ENCODE measurements at places on chromosomes 12 and 14. TPM values are rescaled to one million over a fixed set of nuclear protein-coding genes. Genes with fewer than 3 reads are reported as not detected.
A peak's percentile ranks its signal among the peaks of the same experiment; 100 is the strongest.

CLEC9A gene
- not detected for total RNA-seq

CPM gene
- 62.3 TPM for total RNA-seq

NRDE2 gene
- 16.8 TPM for total RNA-seq

FLVCR2 gene
- total RNA-seq: 6.2 TPM

C12orf57 gene
- 416 TPM for total RNA-seq

RNF212B gene
- total RNA-seq: not detected

DNA sequence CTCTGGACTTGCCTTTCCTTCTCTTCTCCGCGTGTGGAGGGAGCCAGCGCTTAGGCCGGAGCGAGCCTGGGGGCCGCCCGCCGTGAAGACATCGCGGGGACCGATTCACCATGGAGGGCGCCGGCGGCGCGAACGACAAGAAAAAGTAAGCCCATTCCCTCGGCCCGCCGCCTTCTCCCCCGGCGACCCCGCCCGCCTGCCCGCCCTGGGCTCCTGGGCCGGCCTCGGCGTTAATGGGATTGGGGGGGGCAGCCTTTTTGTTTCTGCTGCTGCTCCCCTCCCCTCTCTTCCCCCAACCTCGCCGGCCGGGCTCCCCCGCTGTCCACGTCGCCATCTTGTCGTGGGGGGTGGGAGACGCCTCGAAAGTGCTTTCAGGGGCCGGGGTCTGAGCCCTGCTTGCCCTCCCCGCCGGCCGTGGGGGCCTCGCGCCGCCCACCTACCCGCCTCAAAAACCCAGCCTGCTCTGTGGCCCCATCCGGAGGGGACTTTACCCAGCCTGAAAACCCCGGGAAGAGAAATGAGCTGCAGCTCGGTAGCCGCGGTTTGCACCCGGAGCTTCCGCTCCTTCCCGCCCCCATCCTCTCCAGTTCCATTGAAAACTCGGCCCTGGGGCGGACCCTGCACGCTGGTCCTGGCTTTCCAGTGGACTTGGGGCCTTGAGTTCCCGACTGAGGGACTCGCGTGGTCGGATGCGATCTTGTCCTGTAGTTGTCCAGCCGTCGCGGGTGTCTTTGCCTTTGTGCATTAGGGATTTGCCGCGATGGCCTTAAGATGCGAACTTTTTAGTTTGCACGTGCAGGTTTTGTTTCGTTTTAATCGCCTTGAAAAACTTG, 598 bp downstream of the HIF1A start:
- no peaks in the 10 kb centered on the region for H3K27me3 ChIP-seq
- H3K4me1 ChIP-seq: peaks cover 53% of the 10 kb centered on the region
- peak overlapping the region; percentile 96 for H3K27ac ChIP-seq
- no peaks in the 10 kb centered on the region for H3K36me3 ChIP-seq

DNA sequence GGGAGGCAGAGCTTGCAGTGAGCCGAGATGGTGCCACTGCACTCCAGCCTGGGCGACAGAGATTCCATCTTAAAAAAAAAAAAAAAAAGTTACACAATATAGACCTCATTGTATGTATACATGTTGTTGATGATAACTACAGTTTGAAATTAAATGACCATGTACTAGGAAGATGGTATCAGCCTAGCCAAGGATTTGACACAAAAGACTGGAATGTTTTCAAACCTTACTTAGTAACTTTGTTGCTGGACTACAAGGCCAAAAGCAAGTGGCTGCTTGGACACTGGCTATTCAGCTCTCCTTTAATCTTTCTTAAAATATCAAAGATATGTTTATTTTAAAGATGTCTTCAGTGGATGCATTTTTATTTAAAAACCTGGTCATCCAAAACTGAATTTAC, 18.9 kb upstream of the NUDT4 start:
- DNase-seq: no peak
- peaks cover 23% of the 10 kb centered on the region for H3K4me1 ChIP-seq
- no peaks in the 10 kb centered on the region for H3K27me3 ChIP-seq
- no peak overlapping the region for H3K27ac ChIP-seq

DNA sequence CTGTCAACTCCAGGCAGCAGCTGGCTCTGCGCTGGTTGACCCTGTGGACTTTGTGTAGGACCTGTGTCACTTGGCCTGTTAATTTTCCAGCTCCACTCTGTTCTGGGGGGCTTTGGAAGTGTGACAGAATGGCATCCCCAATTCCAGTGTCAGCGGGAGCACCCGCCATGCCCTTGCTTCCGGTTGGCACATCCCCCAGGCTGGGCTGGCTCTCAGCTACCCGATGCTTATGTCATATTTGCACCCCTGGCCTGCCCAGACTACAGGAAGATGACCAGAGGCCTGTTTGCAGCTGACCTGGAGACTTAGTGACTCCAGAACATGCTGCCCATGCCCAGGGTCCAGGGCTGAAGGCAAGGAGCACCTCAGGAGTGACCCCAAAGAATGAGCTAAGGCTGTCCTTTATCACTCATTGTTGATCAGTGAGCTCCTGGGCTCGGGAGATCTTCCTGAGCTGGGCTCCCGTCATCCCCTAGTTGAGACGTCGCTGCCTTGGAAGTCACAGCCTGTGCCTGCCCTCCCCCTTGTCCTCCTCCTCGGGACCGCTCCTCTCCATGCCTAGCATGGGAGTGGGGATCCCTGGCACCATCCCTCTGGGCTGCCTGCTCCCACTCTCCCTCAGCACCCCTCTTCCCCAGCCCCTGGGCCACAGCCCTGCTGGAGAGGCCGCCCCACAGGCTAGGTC, 163.4 kb upstream of the RTL1 start:
- no peak overlapping the region for H3K4me3 ChIP-seq
- no peak overlapping the region for H3K27ac ChIP-seq
- H3K4me1 ChIP-seq: no peaks in the 10 kb centered on the region
- no peak for DNase-seq
- H3K36me3 ChIP-seq: no peaks in the 10 kb centered on the region

- H3K27ac ChIP-seq: no peak overlapping the region
- H3K4me1 ChIP-seq: peaks cover 5% of the 10 kb centered on the region
- no peak for DNase-seq
Measured at GRCh38 chr14:101757064-101757838, 4.3 kb upstream of the PPP2R5C start.

GRCh38 chr12:18583655-18584054, 154.2 kb downstream of the PLCZ1 start:
- no peak overlapping the region for H3K27ac ChIP-seq
- H3K4me1 ChIP-seq: no peaks in the 10 kb centered on the region
- DNase-seq: no peak

DNA sequence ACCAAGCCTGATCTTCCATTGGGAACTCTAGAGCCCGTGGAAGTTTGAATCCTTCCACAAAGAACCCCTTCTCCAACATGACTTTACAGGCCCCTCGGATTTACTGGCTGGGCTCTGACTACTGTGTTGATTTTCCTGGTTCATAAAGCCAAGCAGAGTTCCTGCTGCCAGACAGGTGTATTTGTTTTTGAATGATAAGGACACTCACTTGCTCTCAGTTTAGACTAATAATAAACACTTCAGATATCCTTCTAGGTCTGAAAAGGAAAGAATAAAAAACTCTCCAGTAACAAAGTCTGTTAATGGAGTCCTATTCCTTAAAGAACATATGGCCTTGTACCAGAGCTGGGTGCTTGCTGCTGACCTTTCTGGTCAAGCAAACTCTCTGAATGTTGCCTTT, 31.0 kb downstream of the SIX1 start:
- H3K27ac ChIP-seq: no peak overlapping the region
- H3K36me3 ChIP-seq: no peaks in the 10 kb centered on the region
- no peak for DNase-seq
- no peaks in the 10 kb centered on the region for H3K27me3 ChIP-seq
- H3K4me3 ChIP-seq: no peak overlapping the region
- H3K4me1 ChIP-seq: peaks cover 31% of the 10 kb centered on the region

GRCh38 chr12:52193991-52194390, 2.2 kb upstream of the KRT80 start:
- H3K27me3 ChIP-seq: no peaks in the 10 kb centered on the region
- no peak overlapping the region for H3K27ac ChIP-seq
- peaks cover 41% of the 10 kb centered on the region for H3K4me1 ChIP-seq
- DNase-seq: no peak

GRCh38 chr14:74421981-74422380, 4.0 kb downstream of the SYNDIG1L start:
- no peaks in the 10 kb centered on the region for H3K36me3 ChIP-seq
- H3K27me3 ChIP-seq: no peaks in the 10 kb centered on the region
- no peak for DNase-seq

- no peak for DNase-seq
- no peaks in the 10 kb centered on the region for H3K36me3 ChIP-seq
- H3K27me3 ChIP-seq: no peaks in the 10 kb centered on the region
- H3K4me1 ChIP-seq: no peaks in the 10 kb centered on the region
- H3K4me3 ChIP-seq: no peak overlapping the region
Measured at GRCh38 chr12:78209846-78210505, 379.3 kb downstream of the NAV3 start.

DNA sequence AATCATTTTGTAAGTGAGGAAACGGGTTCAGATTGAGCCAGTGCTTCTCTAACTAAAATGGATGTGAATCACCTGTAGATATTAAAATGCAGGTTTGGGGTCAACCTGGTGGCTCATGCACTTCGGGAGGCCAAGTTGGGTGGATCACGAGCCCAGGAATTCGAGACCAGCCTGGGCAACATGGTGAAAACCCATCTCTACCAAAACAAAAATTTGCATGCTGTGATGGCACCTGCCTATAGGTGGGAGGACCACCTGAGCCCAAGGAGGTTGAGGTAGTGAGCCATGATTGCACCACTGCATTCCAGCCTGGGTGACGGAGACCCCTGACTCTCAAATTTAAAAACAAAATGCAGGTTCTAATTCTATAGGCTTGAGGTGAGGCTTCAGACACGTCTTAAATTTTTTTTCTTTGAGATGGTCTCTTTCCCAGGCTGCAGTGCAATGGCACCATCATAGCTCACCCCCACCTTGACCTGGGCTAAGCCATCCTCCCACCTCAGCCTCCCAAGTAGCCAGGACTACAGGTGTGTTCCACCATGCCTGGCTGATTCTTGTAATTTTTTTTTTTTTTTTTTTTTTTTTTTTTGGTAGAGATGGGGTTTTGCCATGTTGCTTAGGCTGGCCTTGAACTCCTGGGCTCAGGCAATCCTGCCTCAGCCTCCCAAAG, 9.0 kb downstream of the TUBA1C start:
- H3K36me3 ChIP-seq: peaks cover 39% of the 10 kb centered on the region
- DNase-seq: no peak
- H3K27ac ChIP-seq: no peak overlapping the region
- H3K27me3 ChIP-seq: no peaks in the 10 kb centered on the region
- H3K4me3 ChIP-seq: no peak overlapping the region

All from thoracic aorta (tissue), 2 donors.